ENCODE measurements at places on chromosomes 7 and 10. TPM values are rescaled to one million over a fixed set of nuclear protein-coding genes. Genes with fewer than 3 reads are reported as not detected.

Gene LRRC61
- total RNA-seq, result 25.3 TPM

Gene PIP
- total RNA-seq, result not detected

Gene GFRA1
- total RNA-seq, result not detected

Gene INMT
- not detected for total RNA-seq

Gene PON1
- not detected for total RNA-seq

Gene CDK14
- 0.20 TPM for total RNA-seq

Gene ITGA8
- not detected for total RNA-seq

Gene PILRA
- 3.4 TPM for total RNA-seq

DNA sequence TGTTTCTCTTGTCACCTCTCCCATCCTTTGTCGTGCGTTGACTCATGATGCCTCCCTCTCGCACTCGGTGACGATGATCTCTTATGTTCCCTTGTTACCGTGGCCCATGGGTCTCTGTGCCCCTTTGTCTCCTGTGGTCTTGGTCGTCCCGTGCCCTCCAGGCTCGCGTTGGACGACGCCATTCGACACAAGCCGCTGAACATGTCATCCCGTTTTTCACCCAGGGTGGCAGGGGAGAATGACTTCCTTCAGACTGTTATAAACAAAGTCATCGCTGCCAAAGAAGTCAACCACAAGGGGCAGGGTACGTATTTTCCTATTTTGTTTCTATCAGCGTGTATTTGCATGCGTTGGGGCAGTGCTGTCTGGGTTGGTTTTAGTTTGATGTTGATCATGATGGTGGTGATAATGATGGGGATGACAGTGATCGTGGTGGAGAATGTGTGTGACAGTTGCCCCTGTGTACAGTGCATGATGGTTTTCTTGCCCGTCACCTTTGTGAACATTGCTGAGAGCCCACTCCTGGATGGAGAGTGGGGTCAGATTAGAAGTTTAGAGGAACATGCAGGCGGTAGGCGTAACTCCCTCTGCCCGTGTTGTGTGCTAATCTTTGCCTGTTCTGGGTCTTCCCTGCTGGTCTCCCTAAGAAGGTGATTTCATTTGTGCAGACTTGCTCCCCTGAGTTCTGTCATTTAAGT is 107.0 kb downstream of the DOCK1 start:
- DNase-seq, result no peak
- no peaks in the 10 kb centered on the region for H3K4me1 ChIP-seq
- no peaks in the 10 kb centered on the region for H3K36me3 ChIP-seq

GRCh38 chr7:26657206-26657641 is 207.2 kb downstream of the SKAP2 start:
- H3K27me3 ChIP-seq, result peaks cover 19% of the 10 kb centered on the region
- no peak overlapping the region for H3K4me3 ChIP-seq
- DNase-seq, result no peak
- H3K27ac ChIP-seq, result no peak overlapping the region
- no peaks in the 10 kb centered on the region for H3K4me1 ChIP-seq

DNA sequence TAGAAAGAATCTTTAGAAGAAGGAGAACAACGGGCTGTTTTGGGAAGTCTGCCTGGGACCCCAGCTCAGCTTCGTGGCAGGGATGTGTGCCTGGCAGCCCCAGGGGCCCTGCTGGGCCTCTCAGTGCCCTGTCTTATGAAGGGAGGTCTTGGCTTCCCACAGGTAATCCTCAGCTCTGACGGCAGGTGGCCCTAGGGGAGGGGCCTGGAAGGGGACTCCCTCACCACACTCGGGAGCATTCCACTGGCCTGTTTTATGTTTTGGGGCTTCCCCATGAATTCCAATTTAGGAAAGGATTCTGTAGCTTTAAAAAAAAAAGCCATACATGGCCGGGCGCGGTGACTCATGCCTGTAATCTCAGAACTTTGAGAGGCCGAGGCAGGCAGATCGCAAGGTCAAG is 3.0 kb upstream of the DMBT1 start:
- DNase-seq, result no peak
- no peaks in the 10 kb centered on the region for H3K36me3 ChIP-seq
- H3K4me1 ChIP-seq, result peaks cover 26% of the 10 kb centered on the region

DNA sequence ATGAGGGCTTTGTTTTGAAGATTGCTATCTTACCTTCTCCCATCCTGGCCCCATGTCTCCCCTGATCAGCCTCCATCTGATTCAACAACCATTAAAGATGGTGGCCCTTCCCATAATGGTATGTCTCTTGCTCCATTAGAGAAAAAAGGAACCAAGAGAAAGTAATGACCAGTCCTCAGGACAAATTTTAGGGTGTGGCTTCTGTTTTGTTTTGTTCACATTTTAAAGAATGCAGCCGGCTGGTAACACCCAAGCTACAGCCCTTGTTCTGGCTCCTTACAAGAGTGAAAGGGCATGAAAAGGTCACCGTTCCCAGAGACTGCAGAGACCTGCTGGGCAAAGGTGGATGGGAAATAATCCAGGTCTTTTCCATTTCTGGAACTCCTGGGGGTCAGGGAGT is 287.9 kb upstream of the NEBL start:
- H3K4me1 ChIP-seq, result no peaks in the 10 kb centered on the region
- H3K4me3 ChIP-seq, result no peak overlapping the region
- no peak for DNase-seq
- no peaks in the 10 kb centered on the region for H3K27me3 ChIP-seq
- no peaks in the 10 kb centered on the region for H3K36me3 ChIP-seq
- no peak overlapping the region for H3K27ac ChIP-seq

- no peaks in the 10 kb centered on the region for H3K4me1 ChIP-seq
- DNase-seq, result no peak
- H3K27me3 ChIP-seq, result no peaks in the 10 kb centered on the region
- no peak overlapping the region for H3K27ac ChIP-seq
Measured at GRCh38 chr10:79402951-79403350, 42.5 kb downstream of the ZCCHC24 start.

- DNase-seq, result no peak
- H3K27me3 ChIP-seq, result no peaks in the 10 kb centered on the region
- peak overlapping the region; percentile 42 for H3K4me3 ChIP-seq
- peak overlapping the region; percentile 63 for H3K27ac ChIP-seq
- peaks cover 39% of the 10 kb centered on the region for H3K4me1 ChIP-seq
Measured at GRCh38 chr10:69334302-69335062, 56.2 kb downstream of the HK1 start.

DNA sequence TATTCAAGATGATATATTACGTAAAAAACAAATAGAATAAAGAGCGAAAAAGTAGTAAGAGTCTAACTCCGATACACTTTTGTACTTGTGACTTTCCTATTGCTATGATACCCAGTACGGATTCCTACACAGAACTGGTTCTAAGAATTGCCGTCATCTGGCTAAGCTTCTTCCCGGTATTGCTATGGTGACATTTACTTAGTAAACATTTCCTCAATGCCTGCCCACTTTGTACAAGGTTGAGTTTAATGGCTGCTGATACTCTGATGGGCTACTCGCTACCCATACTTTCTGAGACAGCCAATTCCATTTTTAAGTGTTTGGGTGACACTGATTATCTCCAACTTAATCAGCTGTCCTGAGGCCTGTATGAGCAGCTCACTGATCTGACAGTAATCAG is 55.6 kb downstream of the OSBPL3 start:
- H3K4me1 ChIP-seq, result peaks cover 77% of the 10 kb centered on the region
- peaks cover 22% of the 10 kb centered on the region for H3K36me3 ChIP-seq
- H3K27ac ChIP-seq, result peak overlapping the region; percentile 91
- peak overlapping the region; percentile 29 for H3K4me3 ChIP-seq

DNA sequence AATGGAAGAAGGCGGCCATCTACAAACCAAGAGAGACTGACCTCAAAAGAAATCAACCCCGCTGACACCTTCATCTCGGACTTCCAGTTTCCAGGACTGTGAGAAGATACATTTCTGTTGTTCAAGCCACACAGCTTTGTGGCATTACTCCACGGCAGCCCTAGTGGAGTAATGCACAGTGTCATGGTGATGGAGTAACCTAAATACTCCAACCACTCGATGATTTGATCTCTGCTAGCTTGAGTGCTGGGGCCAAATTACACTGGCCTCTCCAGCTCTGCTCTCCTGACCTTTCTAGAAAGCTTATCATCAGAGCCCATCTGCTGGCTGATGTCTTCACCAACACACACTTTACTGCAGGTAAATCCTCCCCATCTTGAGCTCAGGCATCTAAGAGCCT is 52.2 kb downstream of the GALNT17 start:
- H3K4me1 ChIP-seq, result no peaks in the 10 kb centered on the region
- no peaks in the 10 kb centered on the region for H3K27me3 ChIP-seq
- no peak overlapping the region for H3K27ac ChIP-seq
- H3K4me3 ChIP-seq, result no peak overlapping the region
- DNase-seq, result no peak

- H3K4me3 ChIP-seq, result no peak overlapping the region
- H3K27me3 ChIP-seq, result no peaks in the 10 kb centered on the region
- no peak for DNase-seq
Measured at GRCh38 chr7:68680235-68680872, 917.9 kb upstream of the AUTS2 start.

DNA sequence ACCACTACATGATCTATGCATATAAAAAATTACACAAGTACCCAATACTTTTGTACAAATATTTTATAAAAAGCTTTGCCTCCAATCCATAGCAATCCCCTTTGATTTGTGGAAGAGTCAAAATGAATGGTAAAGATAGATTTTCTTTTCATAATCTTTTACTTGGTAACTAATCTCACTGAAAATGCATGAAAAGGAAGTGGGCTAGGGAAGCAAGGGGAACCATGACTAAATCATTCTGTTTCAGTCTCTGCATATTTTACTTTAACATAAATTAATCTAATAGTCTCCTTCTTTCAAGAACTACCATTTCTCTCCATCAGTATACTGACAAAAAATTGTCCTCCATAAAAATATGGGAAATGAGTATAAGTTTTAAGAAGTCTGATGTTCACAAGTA is 96.9 kb downstream of the TES start:
- H3K4me3 ChIP-seq, result no peak overlapping the region
- H3K36me3 ChIP-seq, result no peaks in the 10 kb centered on the region
- DNase-seq, result no peak
- H3K27ac ChIP-seq, result no peak overlapping the region

DNA sequence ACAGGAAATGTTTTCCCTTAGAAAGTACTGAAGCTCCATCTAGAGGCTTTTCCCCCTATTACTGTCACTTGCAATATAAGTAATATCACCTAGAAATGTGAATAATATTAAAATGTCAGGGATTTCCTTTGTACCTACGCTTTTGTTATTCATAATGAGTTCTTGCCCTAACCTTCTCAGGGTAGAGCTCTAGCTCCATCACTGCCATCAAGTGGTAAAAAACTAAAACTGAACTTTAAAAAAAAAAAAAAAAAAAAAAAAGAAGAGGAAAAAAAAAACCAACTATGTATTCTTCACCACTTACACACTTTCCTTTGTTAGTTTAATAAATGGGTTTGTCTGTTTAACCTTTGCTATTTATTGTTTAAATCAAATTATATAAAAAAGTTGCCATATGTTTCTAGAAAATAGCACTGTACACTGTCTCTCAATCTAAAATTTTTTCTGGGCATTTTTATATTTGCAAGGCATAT is 49.9 kb downstream of the DNAJC1 start:
- peaks cover 2% of the 10 kb centered on the region for H3K4me1 ChIP-seq
- no peak overlapping the region for H3K27ac ChIP-seq
- no peaks in the 10 kb centered on the region for H3K36me3 ChIP-seq
- H3K27me3 ChIP-seq, result no peaks in the 10 kb centered on the region

DNA sequence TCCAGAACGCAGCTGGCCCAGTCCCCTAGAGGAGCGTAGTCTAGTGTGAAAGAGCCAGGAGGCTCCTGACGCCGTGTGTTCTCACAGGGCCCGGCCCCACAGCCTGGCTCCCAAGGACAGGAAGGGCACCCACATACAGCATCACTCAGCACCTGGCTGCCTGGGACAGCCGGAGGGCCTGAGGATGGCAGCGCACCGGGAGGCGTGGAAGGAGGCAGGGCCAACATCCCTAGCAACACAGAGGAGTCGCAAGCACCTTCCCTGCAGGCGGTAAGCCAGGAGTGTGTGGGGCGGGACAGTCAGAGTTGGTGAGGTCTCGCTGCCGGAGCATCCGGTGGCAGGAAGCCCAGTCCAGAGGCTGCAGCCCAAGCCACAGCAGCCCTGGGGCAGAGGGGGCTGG is 125.8 kb downstream of the MAD1L1 start:
- no peak overlapping the region for H3K27ac ChIP-seq
- peaks cover 6% of the 10 kb centered on the region for H3K36me3 ChIP-seq
- no peak for DNase-seq
- peaks cover 39% of the 10 kb centered on the region for H3K4me1 ChIP-seq
- H3K27me3 ChIP-seq, result peaks cover 4% of the 10 kb centered on the region

- peaks cover 6% of the 10 kb centered on the region for H3K4me1 ChIP-seq
- H3K27ac ChIP-seq, result no peak overlapping the region
- no peak overlapping the region for H3K4me3 ChIP-seq
- H3K27me3 ChIP-seq, result peaks cover 8% of the 10 kb centered on the region
Measured at GRCh38 chr10:132058793-132059759, 6.7 kb upstream of the JAKMIP3 start.

DNA sequence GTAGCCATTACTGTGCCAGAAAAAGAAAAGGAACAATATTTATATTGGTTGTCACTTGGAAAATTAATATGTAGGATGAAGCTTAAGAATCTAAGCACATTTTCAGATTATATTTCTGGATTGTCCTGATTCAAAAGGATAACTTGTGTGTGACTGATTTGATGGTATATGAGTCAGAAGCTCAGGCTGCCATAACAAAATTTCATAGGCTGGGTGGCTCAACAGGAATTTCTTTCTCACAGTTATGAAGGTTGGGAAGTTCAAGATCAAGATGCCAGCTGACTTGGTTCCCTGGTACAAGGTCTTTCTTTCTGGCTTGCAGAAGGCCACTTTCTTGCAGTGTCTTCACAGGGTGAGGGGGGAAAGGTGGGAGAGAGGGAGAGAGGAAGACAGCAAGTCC is 108.5 kb downstream of the ST7 start:
- no peaks in the 10 kb centered on the region for H3K27me3 ChIP-seq
- H3K27ac ChIP-seq, result no peak overlapping the region
- H3K4me1 ChIP-seq, result no peaks in the 10 kb centered on the region

GRCh38 chr10:61939902-61940301 is 38.4 kb downstream of the ARID5B start:
- H3K4me1 ChIP-seq, result peaks cover 82% of the 10 kb centered on the region
- no peak overlapping the region for H3K4me3 ChIP-seq
- no peaks in the 10 kb centered on the region for H3K27me3 ChIP-seq

GRCh38 chr10:52390388-52390787 is 76.3 kb downstream of the DKK1 start:
- H3K4me1 ChIP-seq, result no peaks in the 10 kb centered on the region
- H3K27ac ChIP-seq, result no peak overlapping the region
- no peak overlapping the region for H3K4me3 ChIP-seq
- no peaks in the 10 kb centered on the region for H3K27me3 ChIP-seq

- H3K27me3 ChIP-seq, result no peaks in the 10 kb centered on the region
- no peaks in the 10 kb centered on the region for H3K4me1 ChIP-seq
- no peak overlapping the region for H3K4me3 ChIP-seq
- peaks cover 15% of the 10 kb centered on the region for H3K36me3 ChIP-seq
- DNase-seq, result no peak
- no peak overlapping the region for H3K27ac ChIP-seq
Measured at GRCh38 chr10:49834976-49835375, 72.9 kb upstream of the OGDHL start.

GRCh38 chr7:727806-728460 is 852 bp upstream of the PRKAR1B start:
- H3K27me3 ChIP-seq, result no peaks in the 10 kb centered on the region
- H3K36me3 ChIP-seq, result peaks cover 40% of the 10 kb centered on the region
- H3K27ac ChIP-seq, result peak overlapping the region; percentile 23
- peak overlapping the region; percentile 72 for H3K4me3 ChIP-seq
- DNase-seq, result no peak
